Kasumi-1 (cell line): ENCODE measurements at places on chromosomes 7 and 10.

DNA sequence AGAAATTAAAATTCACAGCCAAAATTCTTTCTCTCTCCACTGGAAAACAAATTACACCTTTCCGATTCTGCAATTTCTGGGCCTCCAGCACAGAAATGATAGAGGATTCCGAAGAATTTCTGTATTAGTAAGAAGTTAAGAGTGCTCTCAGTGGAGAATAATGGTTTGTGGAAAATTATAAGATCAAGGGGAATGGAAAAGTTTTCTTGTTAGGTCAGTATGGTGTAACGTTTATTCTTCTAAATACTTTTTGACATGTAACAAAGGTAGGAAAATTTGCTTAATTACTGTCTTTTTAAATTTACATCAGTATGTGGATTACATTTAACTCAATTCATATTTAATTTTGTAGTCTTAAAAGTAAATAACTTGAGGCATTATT lies 288.3 kb upstream of the NFE2L3 start:
- no peak for DNase-seq

DNA sequence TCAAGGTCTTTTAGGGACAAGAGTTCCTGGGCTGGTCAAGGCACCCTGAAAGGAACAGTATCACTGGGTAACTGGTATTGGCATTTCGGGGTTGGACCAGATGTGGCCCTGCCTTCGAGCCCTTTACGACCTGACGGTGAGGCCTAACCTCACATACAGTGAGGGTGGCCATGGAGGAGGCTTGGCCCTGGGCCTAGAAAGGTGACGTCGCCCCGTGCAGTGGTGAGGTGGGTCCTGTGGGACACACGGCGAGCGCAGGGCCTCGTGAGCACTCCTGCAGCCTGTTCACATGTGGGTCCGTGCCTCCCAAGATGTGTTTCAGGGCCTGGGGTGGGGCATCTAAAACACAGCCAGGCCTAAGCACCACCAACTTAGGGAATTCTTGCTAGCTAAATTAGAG lies 36.1 kb downstream of the CRHR2 start:
- DNase-seq: no peak

DNA sequence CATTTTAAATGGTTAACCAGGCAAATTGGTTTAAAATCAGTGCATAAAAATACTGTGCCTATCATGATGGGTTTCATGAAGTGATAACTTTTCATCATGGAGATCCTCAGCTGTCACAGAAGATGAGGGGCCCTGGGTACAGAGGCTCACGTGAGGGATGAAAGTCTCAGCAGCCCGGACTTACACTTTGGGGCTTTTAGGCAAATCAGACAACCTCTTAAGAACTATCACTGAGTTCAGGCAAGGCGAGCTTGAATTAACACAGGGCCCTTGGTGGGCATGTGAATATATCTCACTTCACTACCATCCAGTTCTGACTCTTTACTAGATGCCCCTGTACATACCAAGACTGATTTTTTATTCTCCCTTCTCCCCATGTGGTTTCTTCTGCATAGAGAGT lies 19.6 kb downstream of the IKZF1 start:
- DNase-seq: no peak

GRCh38 chr7:52273685-52274610 lies 761.5 kb upstream of the POM121L12 start:
- no peak for DNase-seq

DNA sequence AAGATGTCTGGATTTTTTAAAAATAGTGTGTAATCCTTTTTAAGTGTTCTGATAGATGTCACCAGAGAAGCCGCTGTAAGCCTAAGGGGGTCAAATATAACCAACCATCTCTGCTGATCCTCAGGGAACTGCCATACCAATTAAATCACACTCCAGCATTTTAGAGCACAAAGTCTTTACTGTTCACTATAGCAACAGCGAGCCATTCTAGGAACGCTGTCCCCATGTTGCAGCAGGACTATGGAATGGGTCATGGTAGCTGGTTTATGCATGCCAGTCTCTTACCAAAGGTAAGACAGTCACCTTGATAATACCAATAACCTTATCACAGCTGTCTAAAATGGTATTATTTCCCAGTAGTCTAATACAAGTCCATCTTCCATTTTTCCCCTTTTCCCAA lies 33.5 kb downstream of the TRIM24 start:
- DNase-seq: no peak

- DNase-seq: no peak
Measured at GRCh38 chr7:142862351-142862750, 7.5 kb downstream of the EPHB6 start.

GRCh38 chr7:43782768-43783555 lies 24.5 kb downstream of the BLVRA start:
- no peak for DNase-seq

DNA sequence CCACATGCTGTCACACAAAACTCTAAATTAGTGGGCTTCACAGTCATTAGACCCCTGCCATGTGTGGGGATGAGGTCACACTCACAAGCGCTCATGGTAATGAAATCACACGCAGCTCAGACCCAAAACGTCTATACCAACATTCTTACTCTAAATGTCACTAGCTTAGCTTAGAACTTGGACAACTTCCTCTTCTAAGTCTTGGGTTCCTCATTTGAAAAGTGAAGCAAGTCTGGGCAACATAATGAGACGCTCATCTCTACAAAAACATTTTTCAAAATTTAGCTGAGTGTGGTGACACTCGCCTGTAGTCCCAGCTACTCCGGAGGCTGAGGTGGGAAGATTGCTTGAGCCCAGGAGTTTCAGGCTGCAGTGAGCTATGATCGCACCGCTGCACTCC lies 92.7 kb upstream of the MACROH2A2 start:
- DNase-seq: peak; percentile 97

DNA sequence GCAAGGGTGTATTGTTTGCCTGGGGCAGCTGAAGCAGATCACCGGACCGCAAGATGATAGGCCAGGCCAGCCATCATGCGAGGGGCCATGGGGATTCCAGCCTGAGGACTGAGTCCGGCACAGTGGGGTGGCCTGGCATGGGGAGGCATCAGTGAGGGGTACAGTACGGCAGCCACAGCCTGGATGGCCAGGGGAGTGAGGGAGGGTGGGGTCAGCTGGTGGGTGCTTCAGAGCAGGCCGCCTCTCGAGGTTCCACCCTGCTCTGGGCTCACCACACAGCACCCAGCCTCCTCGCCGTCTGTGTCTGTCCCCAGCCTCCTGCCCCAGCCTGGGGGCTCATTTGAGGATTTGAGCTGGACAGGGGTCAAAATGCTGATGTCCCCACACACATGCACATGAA lies 508.5 kb upstream of the FOXK1 start:
- DNase-seq: no peak

DNA sequence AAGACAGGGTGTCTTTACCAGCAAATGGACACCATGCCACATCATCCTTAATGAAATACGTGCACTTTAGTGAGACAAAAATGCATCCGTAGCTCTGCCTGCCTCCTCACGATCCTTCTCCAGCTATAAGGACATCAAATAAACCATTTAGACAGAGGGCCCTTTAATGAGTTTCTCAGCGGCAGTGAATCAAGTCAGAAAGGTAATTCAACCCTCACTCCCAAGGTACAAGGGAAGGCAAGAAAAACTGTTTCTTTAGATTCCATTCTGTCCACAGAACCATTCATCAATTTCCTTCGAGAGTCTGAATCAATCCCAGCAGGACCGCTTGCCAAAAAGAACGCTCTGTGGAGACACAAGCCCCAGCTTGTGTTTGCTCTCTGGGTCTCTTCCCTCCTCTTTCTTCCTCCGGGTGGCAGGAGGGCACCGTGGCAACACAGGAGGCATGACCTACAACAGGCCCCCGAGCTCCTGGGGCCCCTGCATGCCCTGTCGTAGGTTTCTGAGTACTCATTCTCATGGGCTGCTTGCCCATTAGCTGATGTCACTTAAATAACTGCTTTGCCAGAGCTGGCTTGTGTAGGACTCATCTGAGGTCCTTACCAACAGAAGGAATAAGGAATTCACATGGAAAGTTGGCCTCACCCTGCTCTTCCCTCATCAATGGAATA lies 297.8 kb upstream of the PRKCQ start:
- peak; percentile 38 for DNase-seq

GRCh38 chr7:22399091-22399490 lies 42.1 kb upstream of the RAPGEF5 start:
- no peak for DNase-seq

DNA sequence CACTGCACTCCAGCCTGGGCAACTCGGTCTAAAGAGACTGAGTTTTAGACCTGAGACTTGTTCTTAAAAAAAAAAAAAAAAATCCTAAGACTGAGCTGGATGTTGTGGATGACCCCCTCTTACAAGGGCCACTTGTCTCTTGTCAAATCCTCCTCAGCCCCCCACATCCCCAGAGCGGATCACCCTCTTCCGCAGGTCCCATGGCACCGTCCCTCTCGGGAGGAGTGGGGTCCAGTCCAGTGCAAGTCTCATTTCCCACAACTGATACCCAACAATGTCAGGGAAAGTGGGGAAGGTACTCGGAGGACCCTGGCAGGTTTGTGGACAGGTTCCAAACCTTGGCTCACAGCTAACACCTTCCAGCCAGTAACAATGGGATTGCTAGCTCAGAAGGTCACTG lies 100.3 kb downstream of the ELFN1 start:
- no peak for DNase-seq

DNA sequence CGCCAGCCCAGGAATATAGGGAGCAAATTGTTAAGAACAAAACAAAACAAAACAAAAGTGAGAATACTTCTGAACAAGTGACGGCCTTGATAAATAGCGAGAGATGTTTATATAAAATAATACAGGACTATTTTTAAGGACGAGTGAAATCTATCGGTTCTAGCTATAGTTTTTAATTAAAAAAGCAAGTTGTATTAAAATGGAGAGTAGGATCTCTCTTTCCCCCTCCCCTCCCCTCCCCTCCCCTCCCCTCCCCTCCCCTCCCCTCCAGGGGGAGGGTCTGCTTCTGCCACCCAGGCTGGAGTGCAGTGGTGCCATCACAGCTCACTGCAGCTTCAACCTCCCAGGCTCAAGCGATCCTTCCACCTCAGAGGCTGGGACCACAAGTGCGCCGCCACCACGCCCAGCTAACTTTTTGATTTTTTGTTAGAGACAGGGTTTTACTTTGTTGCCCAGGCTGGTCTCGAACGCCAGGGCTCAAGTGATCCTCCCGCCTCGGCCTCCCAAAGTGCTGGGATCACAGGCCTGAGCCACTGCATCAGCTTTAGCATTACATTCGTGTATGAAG lies 440 bp upstream of the TCAF1 start:
- no peak for DNase-seq

- DNase-seq: peak; percentile 76
Measured at GRCh38 chr10:89426230-89426868, 12.0 kb downstream of the IFIT5 start.

- no peak for DNase-seq
Measured at GRCh38 chr10:122984708-122985107, 4.5 kb downstream of the PSTK start.

- DNase-seq: peak; percentile 32
Measured at GRCh38 chr7:85186083-85186520, 754 bp downstream of the SEMA3D start.

DNA sequence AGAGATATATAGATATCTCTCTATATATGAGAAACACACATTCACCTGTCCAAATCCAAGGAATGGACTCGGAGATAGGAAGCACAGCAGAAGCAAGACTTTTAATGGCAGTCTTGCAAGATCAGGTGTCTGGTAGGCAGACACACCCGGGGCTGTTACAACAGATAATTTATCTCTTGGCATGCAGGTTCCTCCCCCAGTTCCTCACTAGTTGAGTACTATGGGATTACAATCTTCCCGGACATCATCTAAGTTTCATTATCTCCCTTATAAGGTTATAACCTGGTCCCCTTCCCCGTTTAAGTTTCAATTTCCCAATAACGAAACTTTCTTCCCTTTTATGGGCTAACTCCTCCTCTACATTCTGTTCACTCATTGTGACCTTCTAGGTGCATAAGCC lies 399.3 kb downstream of the PPP1R3A start:
- no peak for DNase-seq

DNA sequence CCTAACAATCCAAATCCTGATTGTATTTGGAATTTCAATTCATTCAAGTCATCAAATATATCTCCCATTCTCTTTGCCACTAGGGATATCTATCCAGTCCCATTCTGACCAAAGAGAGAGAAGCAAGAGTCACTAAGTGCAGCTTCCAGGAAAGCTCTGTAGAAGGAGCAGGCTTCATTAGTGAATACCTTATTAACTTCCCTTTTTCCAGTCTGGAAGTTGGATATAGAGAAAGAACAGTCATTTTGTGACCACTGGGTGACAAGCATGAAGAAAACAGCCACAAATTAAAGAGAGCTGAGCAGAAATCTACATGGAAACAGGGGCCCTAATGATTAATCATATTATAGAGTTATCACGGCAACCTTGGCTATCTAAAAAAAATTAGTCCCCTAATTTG lies 190.7 kb upstream of the ADO start:
- no peak for DNase-seq

DNA sequence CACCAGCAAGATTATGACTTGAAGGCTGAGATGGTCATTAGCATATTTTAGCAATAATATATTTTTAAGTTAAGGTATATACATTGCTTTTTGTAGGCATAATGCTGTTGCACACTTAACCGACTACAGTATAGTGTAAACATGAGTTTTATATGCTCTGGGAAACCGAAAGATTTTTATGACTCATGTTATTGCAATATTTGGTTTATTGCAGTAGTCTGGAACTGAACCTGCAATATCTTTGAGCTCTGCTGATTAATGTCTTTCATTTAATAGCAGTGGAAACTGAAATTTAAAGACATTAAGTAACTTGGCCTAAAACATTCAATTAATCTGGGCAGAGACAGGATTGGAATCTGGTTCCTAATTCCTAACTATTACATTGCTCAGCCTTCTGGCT lies 266.7 kb upstream of the PLXDC2 start:
- DNase-seq: no peak

GRCh38 chr7:151408839-151409666 lies 785 bp downstream of the WDR86 start:
- no peak for DNase-seq

GRCh38 chr10:43322769-43323168 lies 48.7 kb upstream of the FXYD4 start:
- DNase-seq: no peak

DNA sequence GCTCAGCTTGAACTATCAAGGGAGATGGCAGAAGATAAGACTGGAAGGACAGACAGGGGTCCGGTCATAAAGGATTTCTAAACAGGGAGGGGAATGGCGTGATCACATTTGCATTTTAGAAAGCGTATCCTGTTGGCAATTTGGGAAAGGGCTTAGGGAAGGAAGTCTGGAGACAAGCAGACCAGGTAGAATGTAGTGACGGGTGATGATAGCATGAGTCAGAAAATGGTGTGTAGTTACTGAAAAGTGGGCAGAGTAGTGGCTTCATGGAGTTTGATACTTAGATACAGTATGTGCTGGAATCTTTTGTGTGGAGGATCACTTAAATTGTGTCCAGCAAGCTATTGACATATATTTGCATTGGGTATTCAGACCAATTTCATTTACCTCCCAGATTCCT lies 61.2 kb downstream of the LRGUK start:
- no peak for DNase-seq

GRCh38 chr7:111762211-111762610 lies 199.9 kb upstream of the IMMP2L start:
- DNase-seq: no peak

- peak; percentile 31 for DNase-seq
Measured at GRCh38 chr7:18345641-18346234, 149.8 kb upstream of the HDAC9 start.

GRCh38 chr10:52566471-52567246 lies 205.9 kb downstream of the MBL2 start:
- DNase-seq: peak; percentile 73

GRCh38 chr10:96858706-96859050 lies 26.6 kb downstream of the LCOR start:
- no peak for DNase-seq
